ENCODE measurements at places on chromosomes 3 and 15.

GRCh38 chr3:55486101-55486856, 827 bp downstream of the WNT5A start:
- no peak for DNase-seq

DNA sequence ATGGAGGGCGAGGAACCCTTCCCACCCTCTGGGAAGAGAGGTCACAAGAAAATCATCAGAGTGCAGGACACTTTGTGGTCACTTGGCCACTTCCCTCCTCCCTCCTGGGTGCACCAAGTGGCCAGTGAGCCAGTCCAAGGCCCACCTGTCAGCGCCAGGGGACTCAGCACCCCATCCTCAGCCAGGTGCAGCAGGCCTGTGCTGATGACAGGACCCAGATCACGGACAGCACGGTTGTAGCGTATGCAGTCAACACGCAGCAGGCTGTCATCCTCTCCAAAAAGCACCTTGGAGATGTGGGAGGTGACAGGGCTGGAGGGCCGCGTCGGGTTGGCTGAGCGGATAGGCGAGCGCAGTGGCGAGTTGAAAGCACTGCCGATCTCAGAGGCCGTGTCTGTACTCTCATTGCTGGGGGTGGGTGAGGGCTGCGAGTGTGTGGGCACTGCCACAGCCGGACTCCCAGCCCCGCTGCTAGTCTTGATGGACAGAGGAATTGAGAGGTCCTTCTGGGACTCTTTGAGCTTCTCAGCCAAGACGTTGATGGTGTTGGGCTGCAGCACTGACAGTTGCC, 41.5 kb downstream of the SEMA3G start:
- DNase-seq: no peak

- DNase-seq: no peak
Observed at GRCh38 chr3:186383026-186383993, 21.3 kb upstream of the DGKG start.

GRCh38 chr15:43105077-43105736, 631 bp downstream of the UBR1 start:
- DNase-seq: no peak

GRCh38 chr3:158097593-158098308, 8.5 kb downstream of the SHOX2 start:
- no peak for DNase-seq

GRCh38 chr15:34717729-34718128, 37.1 kb downstream of the GJD2 start:
- no peak for DNase-seq

DNA sequence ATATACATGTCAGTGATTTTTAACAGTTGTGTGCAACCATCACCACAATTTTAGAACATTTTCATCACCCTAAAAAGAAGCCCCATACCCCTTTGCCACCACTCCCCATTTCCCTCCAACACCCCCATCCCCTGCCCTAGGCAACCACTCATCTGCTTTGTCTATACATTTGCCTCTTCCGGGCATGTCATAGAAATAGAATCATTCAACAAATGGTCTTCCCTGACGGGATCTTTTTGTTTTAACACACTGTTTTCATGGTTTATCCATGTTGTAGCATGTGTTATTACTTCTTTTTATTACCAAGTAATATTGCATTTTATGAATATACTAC, 4.0 kb downstream of the VILL start:
- DNase-seq: no peak

GRCh38 chr15:50681467-50681866, 5.1 kb downstream of the TRPM7 start:
- no peak for DNase-seq

- no peak for DNase-seq
Observed at GRCh38 chr3:170868577-170869238, 1.3 kb downstream of the RPL22L1 start.

- no peak for DNase-seq
Observed at GRCh38 chr3:41102750-41103149, 96.6 kb upstream of the CTNNB1 start.

- DNase-seq: no peak
Observed at GRCh38 chr3:144244662-144245061, 273.0 kb downstream of the DIPK2A start.

- no peak for DNase-seq
Observed at GRCh38 chr3:73547427-73548248, 77.1 kb downstream of the PDZRN3 start.

- no peak for DNase-seq
Observed at GRCh38 chr3:18890449-18890848, 257.9 kb upstream of the KCNH8 start.

GRCh38 chr3:36832406-36832805, 68.1 kb upstream of the DCLK3 start:
- no peak for DNase-seq

- DNase-seq: no peak
Observed at GRCh38 chr15:88835119-88835518, 31.9 kb downstream of the ACAN start.

DNA sequence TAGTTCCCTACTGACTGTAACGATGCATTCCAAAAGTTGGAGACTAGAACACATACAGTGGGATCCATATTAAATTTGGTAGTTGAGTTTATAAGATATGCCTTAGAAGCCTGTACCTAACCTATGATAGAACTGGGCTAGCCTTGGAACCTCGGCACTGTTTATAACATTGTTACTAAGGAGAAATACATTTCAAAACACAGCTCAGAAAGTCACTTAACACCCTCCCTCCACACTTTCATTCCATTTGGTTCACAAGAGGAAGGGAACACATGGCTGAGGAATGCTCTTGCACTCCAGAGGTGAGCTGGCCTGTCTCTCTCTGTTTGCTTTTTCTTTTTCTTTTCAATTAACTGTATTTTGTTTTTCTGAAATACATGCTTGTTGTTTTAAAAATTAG, 48.7 kb upstream of the TSC22D2 start:
- DNase-seq: no peak

DNA sequence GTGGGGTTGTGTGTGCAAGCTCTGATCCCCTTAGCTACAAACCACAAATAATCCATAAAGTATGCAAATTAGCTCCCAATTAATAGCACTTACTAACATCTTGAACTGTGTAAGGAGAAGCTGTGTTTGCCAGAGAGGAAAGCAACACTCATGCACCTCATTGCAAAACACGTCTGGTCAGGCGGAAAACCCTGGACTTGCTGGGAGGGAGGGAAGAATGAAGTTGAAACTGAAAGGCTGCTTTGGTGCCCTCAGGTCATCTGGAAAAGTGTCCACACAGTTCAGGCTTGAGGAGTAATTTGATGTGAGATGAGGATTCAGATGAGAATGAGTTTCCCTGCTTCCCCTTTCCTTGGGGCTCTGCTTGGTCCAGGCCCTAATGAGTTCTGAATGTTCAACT, 185.5 kb upstream of the ANKRD28 start:
- no peak for DNase-seq

DNA sequence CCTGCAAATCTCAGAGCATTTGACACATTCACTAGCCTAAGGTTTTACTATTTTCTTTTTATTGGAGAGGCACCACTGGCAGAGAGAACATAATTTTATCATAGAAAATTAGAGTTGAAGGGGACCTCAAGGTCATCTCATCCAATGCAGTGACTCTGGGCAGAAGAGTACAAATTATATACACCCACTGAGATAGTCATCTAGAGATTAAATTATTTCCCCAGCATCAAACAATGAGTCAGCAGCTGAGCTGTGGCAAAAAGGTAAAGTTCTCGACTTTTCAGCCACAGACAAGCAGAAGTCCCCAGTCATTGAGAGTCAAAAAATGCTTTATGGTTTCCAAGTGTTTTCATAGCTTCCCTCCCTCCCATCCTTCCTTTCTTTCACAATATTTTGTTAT, 39.3 kb upstream of the SEMA6D start:
- no peak for DNase-seq

GRCh38 chr3:21662403-21662802, 88.6 kb downstream of the ZNF385D start:
- no peak for DNase-seq

DNA sequence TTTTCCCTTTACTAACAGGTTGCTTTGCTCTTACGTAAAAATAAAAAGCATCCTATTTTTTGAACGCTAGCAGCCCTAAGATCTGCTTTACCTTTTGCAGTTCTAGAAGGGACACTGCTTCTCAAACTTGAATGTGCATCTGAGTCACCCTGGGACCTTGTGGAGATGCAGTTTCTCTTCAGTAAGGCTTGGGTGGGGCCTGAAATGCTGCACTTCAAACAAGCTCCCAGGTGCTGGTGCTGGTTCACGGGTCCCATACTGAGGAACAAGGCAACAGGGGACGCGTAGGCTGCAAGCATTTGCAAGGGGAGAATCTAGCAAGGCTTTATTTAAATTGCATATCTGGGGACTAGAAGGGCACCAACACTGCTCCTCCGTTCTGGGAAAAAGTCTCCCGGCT, 30.0 kb downstream of the MB21D2 start:
- no peak for DNase-seq

DNA sequence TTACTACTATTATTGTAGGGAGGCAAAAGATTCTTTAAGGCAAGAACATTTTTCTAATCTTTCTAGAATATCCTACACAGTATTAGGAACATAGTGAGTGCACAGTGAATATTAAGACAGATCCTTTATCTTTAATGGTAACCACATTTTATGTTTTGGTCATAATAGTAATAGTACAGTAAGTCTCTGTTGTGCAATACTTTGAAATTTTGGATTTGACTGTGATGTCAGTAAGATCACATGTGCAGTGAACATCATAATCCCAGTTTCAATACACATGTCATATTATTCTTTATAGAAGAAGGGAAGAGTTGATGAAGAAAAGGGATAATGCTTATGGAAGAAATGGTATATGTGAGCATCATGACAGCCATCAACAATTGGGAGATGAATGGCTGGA, 10.7 kb downstream of the STT3B start:
- DNase-seq: no peak

- DNase-seq: no peak
Observed at GRCh38 chr15:53457479-53457878, 302.0 kb downstream of the WDR72 start.

- DNase-seq: no peak
Observed at GRCh38 chr3:140177943-140178342, 243.0 kb downstream of the CLSTN2 start.

GRCh38 chr3:184674626-184675025, 37.2 kb downstream of the MAGEF1 start:
- DNase-seq: no peak

GRCh38 chr15:62453375-62453774, 288.3 kb upstream of the C2CD4B start:
- DNase-seq: no peak

DNA sequence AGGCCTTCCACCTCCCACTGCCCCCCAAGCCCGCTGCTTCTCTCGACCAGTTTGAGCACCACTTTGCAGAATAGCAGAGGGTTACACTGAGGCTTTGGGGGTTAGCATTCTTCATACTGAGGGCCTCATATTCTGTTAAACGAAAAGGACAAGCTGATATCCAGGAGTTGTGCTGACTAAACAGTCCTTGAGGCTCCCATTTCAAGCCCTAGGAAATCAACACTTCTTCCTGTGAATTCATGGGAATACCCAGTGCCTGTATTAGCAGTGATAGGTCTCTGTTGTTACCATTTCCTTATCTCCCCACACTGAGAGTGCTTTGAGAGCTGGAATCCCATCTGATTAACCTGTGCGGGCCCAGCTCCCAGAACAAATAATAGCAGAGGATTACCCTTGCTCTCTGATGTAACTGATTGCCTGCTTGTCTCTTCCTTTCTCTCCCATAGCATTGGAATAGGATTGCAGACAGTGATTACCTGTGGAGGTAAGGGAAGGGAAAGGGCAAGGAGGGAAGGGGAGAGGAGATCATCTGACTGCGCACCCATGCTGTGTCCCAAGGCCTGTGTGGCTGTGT, 930 bp downstream of the FBXW12 start:
- no peak for DNase-seq

DNA sequence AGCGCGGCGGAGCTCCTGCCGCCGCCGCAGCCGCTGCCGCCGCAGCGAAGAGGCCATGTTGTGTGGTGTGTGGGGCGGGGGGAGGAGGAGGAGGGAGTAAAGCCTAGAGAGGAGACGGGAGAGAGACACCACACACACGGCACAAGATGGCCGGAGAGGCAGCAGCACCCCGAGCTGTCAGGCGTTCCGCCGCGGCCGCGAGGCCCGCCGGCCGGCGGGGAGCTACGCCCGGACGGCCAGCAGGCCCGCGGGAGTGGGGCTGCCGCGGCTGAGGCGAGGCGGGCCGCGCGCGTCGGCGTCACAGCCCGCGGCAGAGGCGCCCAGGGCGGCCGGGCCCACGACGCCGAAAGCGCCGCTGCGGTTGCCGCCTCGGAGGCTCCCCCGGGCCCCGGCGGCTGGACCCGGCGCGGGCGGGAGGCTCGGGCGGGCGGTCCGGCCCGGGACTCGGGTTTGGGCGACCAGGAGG, 17.4 kb upstream of the CHD2 start:
- no peak for DNase-seq
